ENCODE measurements at places on chromosomes 6 and 20.

GRCh38 chr20:36644032-36644705 lies 1.8 kb downstream of the SLA2 start:
- DNase-seq = peak; percentile 32

GRCh38 chr20:57718490-57719009 lies 8.7 kb upstream of the PMEPA1 start:
- peak; percentile 68 for DNase-seq

DNA sequence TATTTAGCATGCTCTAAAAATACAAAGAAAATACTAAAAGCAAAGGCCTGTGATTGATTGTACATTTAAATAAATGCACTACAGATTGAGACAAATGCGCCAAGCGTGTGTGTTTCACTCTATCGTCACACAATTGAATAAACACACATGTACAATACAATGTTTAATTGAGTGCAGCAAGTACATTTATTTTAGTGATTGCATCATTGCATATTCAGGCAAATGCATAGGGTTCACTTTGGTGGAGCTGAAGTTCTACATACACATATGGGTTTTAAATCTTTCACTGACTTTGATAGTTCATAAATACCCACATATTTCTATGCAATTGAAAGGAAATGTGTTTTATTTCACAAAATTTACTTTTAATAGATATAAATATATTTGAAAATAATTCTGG lies 750.6 kb upstream of the MMS22L start:
- no peak for DNase-seq

GRCh38 chr6:93677264-93677965 lies 258.1 kb upstream of the EPHA7 start:
- no peak for DNase-seq

- DNase-seq = no peak
These were observed 22.3 kb upstream of the BMP7 start for GRCh38 chr20:57288651-57289277.

DNA sequence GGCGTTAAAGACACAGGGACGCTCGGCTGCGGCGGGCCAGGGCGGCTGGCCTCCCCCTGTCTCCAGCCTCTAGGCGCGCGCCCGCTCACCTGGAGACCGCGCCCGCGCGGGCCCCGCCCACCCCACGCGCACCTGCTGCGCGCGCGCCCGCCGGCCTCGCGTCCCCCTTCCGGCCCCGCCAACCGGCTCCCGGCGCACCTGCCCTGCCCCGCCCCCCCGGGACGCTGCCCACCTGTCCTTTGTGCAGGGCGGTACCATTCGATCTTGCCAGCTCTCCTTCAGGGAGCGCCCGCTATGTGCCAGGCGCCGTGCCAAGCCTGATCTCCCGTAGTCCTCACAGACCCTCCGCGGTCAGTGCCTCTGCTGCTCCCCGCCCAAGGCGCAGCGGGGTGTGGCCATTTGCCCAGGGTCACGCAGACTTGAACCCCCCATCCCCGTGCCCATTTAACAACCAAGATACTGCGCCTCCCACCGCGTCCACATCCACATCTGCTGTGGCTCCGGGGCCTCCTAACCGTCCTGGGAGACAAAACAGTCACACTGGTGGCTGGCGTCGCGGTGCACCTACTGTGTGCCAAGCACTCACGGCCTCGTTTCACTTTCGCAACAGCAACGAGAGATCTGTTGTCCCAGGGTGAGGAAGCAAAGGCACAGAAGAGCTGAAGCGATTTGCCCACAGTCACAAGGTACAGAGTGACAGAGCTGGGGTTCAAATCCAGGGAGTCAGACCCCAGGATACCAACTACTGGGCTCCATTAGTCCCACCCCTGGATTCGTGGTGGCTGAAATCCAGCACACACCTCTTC lies 48.1 kb downstream of the NOL4L start:
- peak; percentile 37 for DNase-seq

DNA sequence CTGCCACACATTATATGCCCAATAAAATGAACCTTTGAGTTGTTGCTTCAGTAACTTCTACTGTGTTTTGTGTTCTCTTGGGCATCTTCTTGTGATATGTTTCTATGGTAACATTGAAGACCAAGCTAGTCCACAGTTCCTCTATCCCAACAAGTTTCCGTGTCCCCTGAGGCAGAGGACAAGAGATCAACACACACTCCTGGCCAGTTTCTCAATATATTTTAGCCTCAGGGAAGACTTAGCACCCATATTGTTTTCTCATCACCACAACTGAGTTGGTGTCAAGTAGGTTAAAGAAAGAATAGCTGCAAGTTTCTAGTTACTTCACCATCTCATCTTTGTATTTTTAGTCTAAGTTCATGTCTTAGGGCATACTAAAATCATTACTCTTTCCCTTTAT lies 277.5 kb downstream of the UST start:
- no peak for DNase-seq
